ENCODE measurements at places on chromosomes 5 and 9.

- DNase-seq, result peak; percentile 49
Observed at GRCh38 chr5:107594253-107595045, 76.3 kb downstream of the EFNA5 start.

- DNase-seq, result no peak
Observed at GRCh38 chr9:133475292-133476012, 3.4 kb downstream of the SLC2A6 start.

DNA sequence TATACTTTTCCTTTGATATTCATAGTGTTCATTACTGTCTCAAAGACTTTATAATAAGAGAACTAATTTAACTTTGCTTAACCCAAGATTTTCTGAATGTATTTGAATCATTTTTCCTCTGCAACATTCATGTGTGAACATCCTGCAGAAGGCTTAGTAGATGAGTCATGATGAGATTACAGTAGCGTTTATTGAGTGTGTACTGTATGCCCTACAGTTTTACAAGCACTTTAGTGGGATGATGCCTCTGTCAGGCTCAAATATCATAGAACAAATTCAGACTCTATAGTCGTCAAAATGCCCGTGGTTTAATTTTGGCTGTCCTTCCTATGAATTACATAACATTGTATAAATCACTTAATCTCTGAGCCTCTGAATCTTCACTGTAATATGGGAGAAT is 41.2 kb downstream of the FYB1 start:
- DNase-seq, result peak; percentile 54

DNA sequence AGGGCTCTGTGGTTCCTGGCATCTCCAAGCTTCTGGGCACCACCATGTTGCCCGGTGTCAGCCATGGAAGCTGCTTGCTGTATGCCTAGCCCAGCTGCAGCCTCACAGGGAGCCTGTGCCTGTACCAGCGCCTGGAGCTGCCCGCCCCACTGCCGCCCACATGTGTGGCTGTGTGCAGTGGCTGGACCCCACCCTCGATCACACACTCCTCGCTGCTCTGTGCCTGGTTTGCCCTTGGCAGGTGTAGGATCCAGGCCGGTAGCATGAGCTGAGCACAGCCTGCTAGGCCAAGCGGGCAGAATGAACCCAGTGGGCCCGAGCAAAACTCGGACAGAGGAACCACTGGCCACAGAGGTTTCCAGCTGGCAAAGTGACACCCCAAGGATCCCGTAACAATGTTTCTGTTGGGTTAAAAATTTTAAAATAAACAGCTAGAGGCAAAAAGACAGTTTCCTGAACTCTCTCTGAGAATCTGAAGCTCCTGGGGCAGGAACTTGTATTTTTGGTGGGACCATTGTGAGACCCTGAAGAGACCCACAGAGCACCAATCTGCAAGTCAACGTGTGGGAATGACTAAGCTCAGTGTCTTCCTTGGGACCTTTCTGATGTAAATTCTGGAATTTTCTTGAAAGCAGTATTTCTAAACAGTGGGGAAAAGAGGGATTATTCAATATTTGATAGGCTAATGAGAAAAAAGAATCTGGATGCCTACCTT is 73.1 kb upstream of the CCDC112 start:
- DNase-seq, result no peak

- DNase-seq, result peak; percentile 31
Observed at GRCh38 chr9:123928533-123929176, 1.3 kb downstream of the DENND1A start.

- DNase-seq, result peak; percentile 18
Observed at GRCh38 chr9:122168356-122168755, 8.6 kb downstream of the MORN5 start.

DNA sequence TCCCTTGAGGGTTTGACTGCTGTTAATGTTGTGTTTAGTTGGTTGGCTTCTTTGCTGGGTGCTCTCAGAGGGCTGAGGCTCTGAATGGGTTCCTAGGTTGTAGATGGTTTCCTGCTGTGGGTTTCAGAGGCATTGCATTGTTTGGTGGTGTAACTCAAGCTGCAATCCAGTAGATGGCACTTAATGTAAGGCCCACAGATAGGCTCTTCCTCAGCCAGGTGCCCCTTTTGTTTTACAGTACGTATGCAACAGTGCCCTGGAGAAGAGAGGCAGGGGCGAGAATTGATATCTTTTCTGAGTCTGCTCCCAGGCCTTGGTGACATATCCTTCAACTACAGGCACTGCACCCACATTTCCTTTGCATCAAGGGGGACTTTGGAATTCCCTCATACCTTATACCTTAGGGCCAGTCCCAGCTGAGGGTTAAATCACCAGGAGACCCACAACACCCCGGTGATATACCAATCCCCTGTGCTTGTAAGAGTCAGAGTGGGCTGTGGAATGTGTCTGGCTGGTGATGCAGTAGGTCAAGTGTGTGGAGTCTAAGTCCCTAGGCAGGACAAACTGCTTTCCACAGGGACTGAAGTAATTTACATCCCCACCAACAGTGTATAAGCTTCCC is 7.0 kb upstream of the UGT3A2 start:
- DNase-seq, result no peak

DNA sequence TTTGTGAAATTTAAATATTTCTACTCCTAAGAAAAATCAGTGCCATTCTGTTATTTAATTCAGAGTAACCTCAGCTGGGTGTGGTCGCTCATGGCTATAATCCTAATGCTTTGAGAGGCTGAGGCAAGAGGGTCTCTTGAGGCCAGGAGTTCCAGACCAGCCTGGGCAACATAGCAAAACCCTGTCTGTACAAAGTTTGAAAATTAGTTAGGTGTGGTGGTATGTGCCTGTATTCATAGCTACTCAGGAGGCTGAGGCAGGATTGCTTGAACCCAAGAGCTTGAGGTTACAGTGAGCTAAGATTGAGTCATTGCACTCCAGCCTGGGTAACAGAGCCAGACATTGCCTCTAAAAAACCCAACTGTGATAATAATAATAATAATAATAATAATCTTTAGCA is 44.8 kb upstream of the CNTLN start:
- DNase-seq, result no peak

Data from amniotic epithelial cell (primary cell).